Activated CD8-positive, alpha-beta memory T cell treated with anti-CD3 and anti-CD28 coated beads, Interleukin-2, amount 50 U/mL, for 4 hours (primary cell): ENCODE measurements at places on chromosomes 4 and X.
A peak's percentile ranks its signal among the peaks of the same experiment; 100 is the strongest.

GRCh38 chr4:45119376-45119775 lies 393.0 kb upstream of the GNPDA2 start:
- no peak for DNase-seq

- DNase-seq, result peak; percentile 19
These were observed 1.2 kb upstream of the MID1IP1 start for GRCh38 chrX:38799995-38800580.

- no peak for DNase-seq
These were observed 937 bp downstream of the HELQ start for GRCh38 chr4:83454686-83455085.

DNA sequence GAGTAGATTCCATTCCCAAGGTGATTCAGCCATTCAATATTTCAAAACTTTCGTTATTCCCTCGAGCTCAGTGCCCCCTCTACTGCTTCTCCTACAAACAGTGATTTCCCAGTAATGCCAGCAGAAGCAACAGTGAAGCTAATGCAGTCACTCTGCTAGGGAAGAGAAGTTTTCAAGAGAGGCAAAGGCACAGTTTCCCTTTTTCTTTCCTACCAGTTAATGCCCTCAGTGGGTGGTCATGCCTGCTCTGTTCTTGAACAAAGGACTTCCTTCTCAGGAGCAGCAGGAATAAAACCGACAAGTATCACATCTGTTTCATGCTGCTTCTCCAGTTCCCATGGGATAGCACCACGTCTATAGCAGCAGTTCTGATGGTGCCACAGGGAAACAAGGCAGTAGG lies 317.2 kb downstream of the TENM3 start:
- no peak for DNase-seq

DNA sequence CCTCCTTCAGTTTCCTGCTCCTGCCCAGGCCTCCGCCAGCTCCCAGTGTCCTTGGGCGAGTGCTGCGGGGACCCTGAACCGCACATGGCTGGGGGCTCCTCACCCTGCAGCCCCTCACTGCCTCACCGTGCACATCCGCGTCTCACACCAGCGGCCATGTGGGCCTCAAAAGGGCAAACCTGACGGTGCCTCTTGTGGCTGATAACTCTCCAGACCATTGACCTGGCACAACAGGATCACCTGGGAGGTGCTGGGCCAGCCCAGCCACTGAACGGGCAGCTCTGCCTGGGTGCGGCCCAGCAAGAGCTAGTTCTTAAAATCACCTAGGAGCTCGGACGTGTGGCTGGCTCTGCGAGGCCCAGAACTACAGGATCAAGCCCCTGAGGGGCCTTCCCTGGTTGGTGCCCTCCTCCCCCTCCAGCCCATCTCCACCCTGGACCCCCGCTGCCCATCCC lies 4.1 kb upstream of the S100P start:
- DNase-seq, result no peak

DNA sequence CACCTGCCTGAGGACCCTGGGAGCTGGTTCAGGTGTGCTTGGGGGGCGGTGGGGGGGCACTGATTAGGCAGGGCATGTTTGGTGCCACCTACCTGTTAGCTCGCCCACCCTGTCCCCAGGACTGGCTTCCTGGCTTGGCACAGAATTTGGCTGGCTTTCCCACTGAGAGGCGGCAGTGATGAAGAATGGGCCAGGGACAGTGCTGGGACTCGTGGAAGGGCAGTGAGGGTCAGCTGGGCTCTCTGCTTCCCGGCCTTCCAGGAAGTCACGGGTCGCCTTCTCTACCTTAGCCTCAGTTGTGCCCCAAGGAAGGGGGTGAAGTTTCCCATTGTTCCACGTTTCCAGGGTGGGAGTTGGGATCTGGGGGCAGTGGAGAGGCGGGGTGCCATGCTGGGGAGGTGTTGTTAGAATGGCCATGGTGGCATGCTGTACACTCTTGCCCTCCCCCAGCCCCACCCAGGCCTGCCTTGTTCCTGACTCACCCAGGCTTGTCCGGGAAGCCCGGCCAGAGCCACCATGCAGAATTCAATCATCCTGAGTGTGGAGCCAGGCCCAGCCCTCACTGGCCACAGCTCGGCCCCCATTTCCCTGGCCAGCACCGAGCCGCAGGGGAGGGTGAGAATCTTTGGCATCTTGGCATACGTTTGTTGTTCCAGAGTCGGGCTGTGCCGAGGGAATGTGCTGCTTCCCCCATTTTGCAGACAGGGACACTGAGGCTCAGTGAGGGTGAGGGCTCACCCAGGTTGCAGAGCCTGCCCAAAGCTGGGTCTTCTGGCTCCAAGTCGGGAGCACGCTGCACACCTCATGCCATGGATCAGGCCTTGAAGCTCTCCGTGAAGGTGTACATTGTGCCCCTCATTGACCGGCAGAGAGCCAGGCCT lies 21.9 kb upstream of the GPR78 start:
- no peak for DNase-seq

GRCh38 chr4:36224972-36225903 lies 19.1 kb downstream of the ARAP2 start:
- DNase-seq, result no peak

DNA sequence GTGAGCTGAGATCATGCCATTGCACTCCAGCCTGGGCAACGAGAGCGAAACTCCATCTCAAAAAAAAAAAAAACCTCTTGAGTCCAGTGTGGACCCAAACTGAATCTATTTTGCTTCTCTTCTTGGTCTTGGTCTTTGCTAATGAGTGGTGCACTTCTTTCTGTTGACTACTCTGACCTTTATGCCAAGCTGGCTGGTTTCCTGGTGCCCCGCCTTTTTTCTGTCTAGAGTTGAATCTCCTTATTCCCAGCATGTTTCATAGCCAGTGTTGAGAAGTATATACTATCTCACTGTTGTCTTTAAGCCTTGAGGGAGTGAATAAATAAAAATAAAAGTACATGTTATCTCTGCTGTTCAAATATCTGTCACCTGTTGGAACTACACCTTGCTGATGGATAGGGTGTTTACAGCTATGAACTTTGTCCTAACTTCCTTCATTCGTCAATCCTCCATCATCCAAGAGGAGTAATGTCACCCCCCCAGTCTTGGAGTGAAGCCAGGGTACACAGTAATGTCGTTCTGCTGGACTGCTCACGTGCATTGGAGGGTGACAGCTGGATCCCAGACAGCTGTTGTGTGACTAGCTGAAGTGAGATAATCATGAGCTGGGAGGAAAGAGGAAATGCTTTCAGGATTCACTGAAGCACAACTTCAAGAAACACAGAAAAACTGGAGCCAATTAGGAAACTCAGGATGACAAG lies 99.3 kb upstream of the PRKG2 start:
- no peak for DNase-seq

GRCh38 chr4:76036855-76037254 lies 985 bp upstream of the CXCL11 start:
- no peak for DNase-seq

GRCh38 chr4:55765070-55765469 lies 54.5 kb upstream of the EXOC1L start:
- no peak for DNase-seq
